Endothelial cell of umbilical vein (primary cell): ENCODE measurements at places on chromosomes 2 and 18. TPM values are rescaled to one million over a fixed set of nuclear protein-coding genes. Genes with fewer than 3 reads are reported as not detected.
A peak's percentile ranks its signal among the peaks of the same experiment; 100 is the strongest.

DNA sequence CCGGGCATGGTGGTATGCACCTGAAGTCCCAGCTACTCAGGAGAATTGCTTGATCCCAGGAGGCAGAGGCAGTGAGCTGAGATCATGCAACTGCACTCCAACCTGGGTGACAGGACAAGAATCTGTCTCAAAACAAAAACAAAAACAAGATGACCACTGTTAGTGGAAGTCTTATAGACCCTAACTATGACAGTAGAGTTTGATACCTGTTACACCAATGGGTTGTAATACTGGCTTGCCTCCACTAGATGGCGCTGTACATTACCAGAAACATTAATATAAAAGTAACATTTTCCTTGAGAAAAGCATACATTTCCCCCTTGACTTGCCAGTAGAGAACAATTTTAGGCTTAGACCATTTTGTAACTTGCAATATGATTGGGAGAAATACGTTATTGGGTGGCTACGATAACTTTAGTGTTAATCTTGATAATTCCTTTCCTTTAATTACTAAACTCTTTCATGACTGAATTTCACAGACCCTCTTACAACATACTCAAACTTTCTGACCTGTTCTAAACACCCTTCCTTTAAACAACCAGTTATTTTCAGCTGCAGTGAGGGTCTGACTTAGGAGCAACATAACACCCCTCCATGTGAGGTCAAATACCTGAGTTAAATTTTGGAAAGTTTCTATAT, 19.5 kb downstream of the SLC25A52 start:
- no peak overlapping the region for H3K27ac ChIP-seq
- no peaks in the 10 kb centered on the region for H3K36me3 ChIP-seq
- DNase-seq = peak; percentile 44
- H3K4me1 ChIP-seq = no peaks in the 10 kb centered on the region
- H3K4me3 ChIP-seq = no peak overlapping the region

GRCh38 chr2:45173513-45173912, 164.3 kb upstream of the SIX2 start:
- no peak overlapping the region for H3K27ac ChIP-seq
- H3K4me3 ChIP-seq = no peak overlapping the region
- DNase-seq = peak; percentile 70
- H3K36me3 ChIP-seq = no peaks in the 10 kb centered on the region
- H3K27me3 ChIP-seq = peaks cover 1% of the 10 kb centered on the region

DNA sequence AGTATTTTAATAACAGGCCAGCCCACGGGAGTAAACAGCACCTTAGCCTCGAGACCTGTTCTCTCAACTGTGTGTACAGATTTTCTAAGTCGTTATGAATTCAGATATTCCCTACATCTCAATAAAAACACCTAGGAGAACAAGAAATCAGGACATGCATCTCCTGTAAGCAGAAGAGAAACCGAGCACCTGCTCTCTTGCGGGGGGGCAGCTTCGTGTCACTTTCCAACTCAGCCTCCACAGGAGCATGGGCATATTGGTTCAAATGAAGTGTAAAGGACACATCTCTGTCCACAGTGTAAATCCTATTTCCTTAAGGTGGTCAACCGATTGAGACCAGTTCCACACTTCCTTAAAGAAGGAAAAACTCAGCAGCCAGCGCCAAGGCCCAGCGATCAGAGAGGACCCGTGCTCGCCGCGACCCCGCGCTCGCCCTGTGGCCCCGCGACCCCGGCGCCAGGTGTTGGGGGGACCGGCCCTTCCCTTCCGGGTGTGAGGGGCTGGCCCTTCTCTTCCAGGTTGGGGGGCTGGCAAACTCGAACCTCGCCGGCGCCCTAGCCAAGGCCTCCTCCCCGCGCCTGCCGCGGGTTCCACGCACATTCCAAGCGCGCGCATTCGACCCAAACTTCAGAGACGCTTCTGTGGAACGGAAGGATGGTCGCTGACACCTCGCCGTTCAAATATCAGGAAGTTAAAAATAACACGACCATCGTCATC, 652 bp downstream of the SH3YL1 start:
- no peak for DNase-seq
- H3K36me3 ChIP-seq = no peaks in the 10 kb centered on the region
- H3K27me3 ChIP-seq = no peaks in the 10 kb centered on the region

DNA sequence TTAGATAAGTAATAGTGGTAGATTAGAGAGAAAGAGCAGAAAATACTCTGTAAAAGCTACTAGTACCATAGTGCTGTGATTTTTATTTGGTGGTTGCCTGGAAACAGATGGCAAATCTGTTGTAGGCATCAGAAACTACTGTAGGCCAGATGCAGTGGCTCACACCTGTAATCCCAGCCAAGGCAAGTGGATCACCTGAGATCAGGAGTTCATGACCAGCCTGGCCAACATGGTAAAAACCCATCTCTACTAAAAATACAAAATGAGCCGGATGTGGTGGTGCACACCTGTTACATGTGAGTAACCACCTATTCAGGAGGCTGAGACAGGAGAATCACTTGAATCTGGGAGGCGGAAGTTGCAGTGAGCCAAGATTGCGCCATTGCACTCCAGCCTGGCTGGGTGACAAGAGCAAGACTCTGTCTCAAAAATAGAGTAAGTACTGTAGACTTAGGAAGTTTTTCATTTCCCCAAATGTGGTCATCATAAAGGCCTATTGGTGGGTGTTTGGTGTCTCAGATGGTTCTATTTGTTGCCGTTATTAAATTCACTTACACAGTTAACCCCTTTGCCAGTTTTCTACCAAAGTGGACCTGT, 79.6 kb downstream of the SPTBN1 start:
- H3K36me3 ChIP-seq = peaks cover 2% of the 10 kb centered on the region
- H3K27ac ChIP-seq = no peak overlapping the region
- peaks cover 22% of the 10 kb centered on the region for H3K4me1 ChIP-seq
- DNase-seq = no peak
- H3K4me3 ChIP-seq = no peak overlapping the region
- H3K27me3 ChIP-seq = no peaks in the 10 kb centered on the region

DNA sequence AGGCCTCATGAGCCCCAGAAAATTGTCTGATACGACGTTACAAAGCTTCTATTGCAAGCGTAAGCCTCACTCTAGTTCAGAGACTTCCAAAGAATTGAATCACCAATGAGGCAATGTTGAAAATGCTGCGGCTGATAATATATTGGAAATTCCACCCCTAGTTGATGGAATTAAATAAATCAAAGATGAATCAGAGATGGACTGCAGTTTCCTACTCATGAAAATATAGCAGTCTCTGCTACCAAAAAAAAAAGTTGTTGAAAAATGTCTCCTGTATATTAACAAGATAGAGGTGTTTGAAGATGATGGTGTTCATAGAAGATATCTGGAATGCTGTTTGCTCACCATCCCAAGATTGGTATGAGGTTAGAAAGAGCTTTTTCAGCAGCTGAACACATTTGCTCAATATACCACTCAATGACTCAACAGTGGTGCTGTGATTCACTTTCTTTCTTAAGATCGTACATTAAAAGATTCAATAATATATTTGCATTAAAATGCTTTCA, 99.8 kb upstream of the ARHGAP28 start:
- no peaks in the 10 kb centered on the region for H3K4me1 ChIP-seq
- H3K36me3 ChIP-seq = no peaks in the 10 kb centered on the region
- H3K27me3 ChIP-seq = no peaks in the 10 kb centered on the region
- H3K27ac ChIP-seq = no peak overlapping the region
- H3K4me3 ChIP-seq = no peak overlapping the region
- no peak for DNase-seq

- peaks cover 2% of the 10 kb centered on the region for H3K4me1 ChIP-seq
- no peak for DNase-seq
- no peaks in the 10 kb centered on the region for H3K27me3 ChIP-seq
- no peak overlapping the region for H3K4me3 ChIP-seq
- no peaks in the 10 kb centered on the region for H3K36me3 ChIP-seq
- H3K27ac ChIP-seq = no peak overlapping the region
Measured at GRCh38 chr2:24930768-24931167, 10.7 kb upstream of the ADCY3 start.

TTC21B gene
- total RNA-seq = 18.0 and 21.9 TPM in 2 replicates

IL1B gene
- not detected in 2 replicates for total RNA-seq

SMAD2 gene
- 110 and 123 TPM in 2 replicates for total RNA-seq
